ENCODE measurements at places on chromosomes 6 and 20.

DNA sequence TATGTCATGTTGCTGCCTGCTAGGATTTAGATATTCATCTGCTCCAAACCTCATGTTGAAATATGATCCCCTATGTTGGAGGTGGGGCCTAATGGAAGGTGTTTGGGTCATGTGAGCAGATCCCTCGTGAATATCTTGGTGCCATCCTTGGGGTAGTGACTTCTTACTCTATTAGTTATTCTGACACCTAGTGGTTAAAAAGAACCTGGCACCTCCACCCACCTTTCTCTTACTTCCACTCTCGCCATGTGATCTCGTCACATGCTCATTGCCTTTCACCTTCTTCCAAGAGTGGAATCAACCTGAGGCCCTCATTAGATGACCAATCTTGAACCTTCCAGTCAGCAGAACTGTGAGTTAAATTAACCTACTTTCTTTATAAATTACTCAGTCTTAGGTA lies 549.4 kb upstream of the SYNCRIP start:
- DNase-seq, result no peak

DNA sequence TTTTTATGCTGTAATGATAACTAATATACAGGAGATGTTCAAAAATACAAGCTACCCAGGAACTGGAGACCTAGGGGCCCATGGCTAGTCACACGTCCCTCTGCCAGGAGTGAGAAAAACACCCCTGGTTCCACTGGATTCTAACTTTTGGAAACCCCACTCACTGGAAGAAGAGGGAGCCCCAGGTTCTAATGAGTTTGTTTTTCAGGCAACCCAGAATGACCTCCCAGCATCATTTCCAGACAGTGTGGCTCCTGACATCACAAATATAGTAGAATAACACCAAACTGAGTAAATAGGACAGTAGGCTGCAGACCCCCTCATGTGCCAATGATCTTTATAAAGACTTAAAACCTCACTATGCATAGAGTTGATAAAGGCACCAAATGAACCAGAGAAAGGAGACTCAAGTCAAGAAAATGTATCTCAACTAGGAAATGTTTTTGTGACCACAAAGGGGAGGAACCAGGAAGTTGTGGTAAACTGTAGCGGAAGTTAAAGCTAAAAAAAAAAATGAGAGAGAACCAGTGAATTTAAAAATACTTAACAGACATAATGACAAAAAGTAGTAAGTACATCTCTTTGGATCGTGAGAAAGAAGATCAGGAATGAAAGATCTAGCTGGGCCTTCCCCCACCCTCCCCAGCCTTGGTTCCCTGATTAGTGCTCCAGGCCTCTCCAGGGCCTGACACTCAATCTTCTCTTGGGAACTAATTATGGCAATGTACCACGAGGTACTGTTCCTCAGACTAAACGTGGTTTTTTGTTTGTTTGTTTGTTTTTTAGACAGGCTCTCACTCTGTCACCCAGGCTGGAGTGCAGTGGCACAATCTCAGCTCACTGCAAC lies 19.8 kb downstream of the HLA-E start:
- no peak for DNase-seq

GRCh38 chr20:50801747-50802125 lies 6.9 kb downstream of the BCAS4 start:
- no peak for DNase-seq

- DNase-seq, result no peak
Measured at GRCh38 chr6:854406-855118, 161.6 kb upstream of the EXOC2 start.

DNA sequence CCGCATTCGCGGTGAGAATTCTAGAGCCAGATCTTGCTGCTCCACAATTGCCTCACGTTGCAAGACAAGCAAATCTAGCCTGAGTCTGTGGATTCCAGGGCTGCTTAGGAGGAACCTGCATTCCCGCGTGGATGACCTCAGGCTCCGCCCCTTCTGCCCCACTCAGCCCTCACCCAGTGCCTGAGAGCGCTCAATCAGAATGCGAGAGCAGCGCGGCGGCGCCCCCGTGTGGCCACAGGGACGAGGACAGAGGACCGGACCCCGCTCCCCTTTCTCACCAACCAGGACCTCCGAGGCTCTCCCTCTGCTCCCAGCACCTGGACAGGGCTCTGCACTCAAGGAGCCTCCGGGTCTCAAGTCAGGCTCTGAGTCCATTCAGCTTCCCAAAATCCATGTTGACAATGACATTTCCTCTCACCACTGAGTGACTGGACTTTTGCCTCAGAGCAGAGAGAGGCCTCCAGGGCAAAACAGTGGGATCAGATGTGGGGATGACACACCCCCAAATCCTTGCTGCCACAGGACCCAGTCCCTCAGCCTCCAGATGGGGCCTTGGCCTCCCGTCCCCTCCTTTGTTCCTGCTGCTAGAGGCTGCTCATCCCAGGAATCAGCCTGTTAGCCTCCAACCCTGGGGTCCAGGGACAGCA lies 52.0 kb downstream of the RPP21 start:
- DNase-seq, result peak; percentile 85

DNA sequence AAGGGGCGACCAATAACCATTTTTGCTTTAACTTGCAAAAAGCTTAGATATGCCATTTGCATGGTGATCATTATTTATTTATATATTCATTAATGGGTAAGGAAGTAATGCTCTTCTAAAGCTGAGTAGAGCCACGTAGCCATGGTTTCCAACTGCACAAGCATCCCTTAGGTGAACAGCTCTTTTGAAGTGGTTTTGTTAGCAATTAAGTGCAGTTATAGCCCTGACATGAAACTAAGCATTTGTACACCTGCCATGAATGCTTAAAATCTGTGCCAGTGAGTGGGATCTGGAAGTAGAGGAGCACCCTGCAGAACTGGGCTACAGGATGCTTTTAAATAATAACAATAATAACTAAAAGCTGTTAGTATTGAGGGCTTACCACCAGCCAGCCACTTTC lies 19.1 kb downstream of the TRAF3IP2 start:
- no peak for DNase-seq

DNA sequence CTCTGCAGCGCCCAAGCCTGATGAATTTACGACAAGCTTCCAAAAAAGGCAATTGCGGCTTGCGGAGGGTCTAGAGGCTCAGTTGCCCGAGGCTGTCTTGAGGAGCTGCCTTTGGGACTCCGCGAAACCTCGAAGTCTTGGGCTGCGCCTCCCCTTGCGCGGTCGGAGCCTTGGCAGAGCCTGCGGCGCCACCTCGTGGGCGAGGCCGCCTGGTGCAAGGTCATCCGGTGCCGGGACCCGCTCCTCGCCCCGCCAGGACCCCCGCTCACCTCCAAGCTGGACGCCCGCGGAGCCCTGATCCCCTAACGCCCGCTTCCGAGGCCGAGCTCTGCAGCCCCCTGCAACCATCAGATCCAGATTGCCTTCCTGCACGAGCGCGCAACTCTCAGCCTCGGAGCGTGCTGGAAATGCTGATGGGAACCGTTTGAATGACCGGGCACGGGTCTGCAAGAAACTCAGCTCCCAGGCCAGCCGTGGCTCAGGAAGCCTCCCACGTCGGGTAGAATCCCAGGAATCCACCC lies 14.9 kb upstream of the FAM210B start:
- no peak for DNase-seq

- DNase-seq, result no peak
Measured at GRCh38 chr20:35586751-35587425, 28.7 kb upstream of the SPAG4 start.

- no peak for DNase-seq
Measured at GRCh38 chr6:157518397-157519250, 137.6 kb downstream of the ZDHHC14 start.

DNA sequence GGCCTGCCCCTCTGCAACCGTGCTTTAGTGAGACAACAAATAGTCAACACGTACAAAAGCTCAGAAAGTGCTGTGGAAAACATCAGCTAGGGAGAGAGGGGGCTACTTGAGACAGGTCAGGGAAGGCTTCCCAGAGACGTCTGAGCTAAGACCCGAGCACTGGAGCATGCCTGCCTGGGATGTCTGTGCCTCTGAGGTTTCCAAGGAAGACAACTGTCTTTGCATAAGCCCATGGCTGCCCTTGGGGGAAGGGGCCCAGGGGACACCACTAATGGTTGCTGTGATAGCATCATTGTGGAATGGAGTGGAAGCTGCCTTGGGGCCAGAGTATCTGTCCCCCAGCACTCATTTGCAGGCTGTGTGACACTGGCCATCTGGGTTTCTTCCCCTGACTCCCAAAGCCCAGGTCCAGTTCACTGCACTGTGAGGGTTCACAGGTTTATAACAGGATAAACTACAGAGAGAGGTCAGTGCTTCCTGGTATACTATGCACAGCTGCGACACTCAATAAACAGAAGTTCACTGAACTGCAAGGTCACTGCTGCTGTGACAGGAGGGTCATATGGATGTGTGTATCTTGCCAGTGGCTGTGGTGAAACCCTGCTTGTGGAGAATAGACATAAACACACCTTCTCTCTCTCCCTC lies 1.5 kb upstream of the ARFGEF2 start:
- no peak for DNase-seq

Measured in activated CD4-positive, alpha-beta T cell treated with anti-CD3 and anti-CD28 coated beads, Interleukin-2, amount 50 U/mL, for 4 hours (primary cell).